ENCODE measurements at places on chromosomes 7 and 10. TPM values are rescaled to one million over a fixed set of nuclear protein-coding genes. Genes with fewer than 3 reads are reported as not detected.

The SPDYE16 gene
- total RNA-seq: not detected

The SFRP5 gene
- not detected for total RNA-seq

The AOAH gene
- total RNA-seq: not detected

The MUC12 gene
- total RNA-seq: 0.43 TPM

The SCIN gene
- 3.6 TPM for total RNA-seq

The CRTAC1 gene
- total RNA-seq: not detected

The GPNMB gene
- 93.1 TPM for total RNA-seq

The TMEM196 gene
- total RNA-seq: not detected

The FAM25C gene
- total RNA-seq: not detected

Data from placental pericyte (primary cell).